ENCODE measurements at places on chromosomes 6 and 20.

DNA sequence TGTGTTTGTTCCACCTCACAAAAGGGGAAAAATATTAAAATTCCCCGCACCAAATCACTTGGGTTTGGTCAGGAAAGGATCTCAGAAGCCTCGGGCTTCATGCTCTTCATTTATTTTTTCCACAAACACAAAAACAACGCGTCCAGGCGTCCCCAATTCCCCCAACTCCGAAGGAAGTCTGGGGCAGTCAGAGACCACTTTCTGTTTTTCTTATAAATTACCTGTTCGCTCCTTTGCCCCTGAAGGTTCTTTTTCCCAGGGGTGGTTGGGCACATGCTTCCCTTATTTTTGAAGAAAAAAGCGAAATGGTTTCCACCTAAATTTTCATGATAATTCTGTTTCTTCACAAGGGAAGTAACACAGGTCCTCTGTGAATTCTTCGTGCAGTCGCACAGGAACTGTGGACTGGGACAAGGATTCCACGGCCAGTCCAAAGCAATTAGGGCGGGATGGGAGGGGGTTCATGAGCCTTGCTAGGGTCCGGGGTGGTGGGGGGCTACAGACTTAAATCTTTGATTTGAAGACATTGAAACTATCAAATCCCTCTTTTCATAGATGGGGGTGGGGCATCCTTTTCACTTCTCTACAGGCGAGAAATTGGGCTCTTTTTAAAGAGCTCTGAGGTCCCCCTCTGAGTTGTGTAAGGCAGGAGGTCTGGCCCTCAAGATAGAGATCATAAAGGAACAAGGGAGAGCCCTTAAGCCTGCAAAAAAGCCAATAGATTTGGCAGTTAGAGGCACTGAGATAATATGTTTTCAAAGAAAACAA is 30.5 kb upstream of the HFE start:
- peak; percentile 75 for DNase-seq

- no peak for DNase-seq
These were observed 14.0 kb downstream of the HDDC2 start for GRCh38 chr6:125287718-125288117.

- no peak for DNase-seq
These were observed 69.0 kb upstream of the CCN2 start for GRCh38 chr6:132020138-132020581.

- DNase-seq, result no peak
These were observed 176.5 kb downstream of the SLC16A10 start for GRCh38 chr6:111263837-111264236.

- DNase-seq, result no peak
These were observed 56.2 kb upstream of the PREP start for GRCh38 chr6:105459049-105459448.
